Keratinocyte (primary cell): ENCODE measurements at places on chromosomes 12 and 14. TPM values are rescaled to one million over a fixed set of nuclear protein-coding genes. Genes with fewer than 3 reads are reported as not detected.

The CLSTN3 gene
- 12.8 to 21.6 TPM (median 15.2 TPM) in 3 replicates for polyA plus RNA-seq

The SNRNP35 gene
- 9.2 to 17.1 TPM (median 15.2 TPM) in 3 replicates for polyA plus RNA-seq

The PIWIL1 gene
- 0.01 to 0.13 TPM (median 0.09 TPM) in 3 replicates for polyA plus RNA-seq

The RIPK3 gene
- polyA plus RNA-seq, result 7.3 to 10.7 TPM (median 8.0 TPM) in 3 replicates

The RAPGEF3 gene
- 4.1 to 5.7 TPM (median 5.1 TPM) in 3 replicates for polyA plus RNA-seq

The CCDC198 gene
- polyA plus RNA-seq, result not detected in 3 replicates

The TCL1B gene
- polyA plus RNA-seq, result not detected in 3 replicates

The ACRBP gene
- 0.07 to 0.21 TPM (median 0.09 TPM) in 3 replicates for polyA plus RNA-seq

The LHX5 gene
- polyA plus RNA-seq, result 0.04 to 0.10 TPM (median 0.06 TPM) in 3 replicates

The RFX4 gene
- not detected in 3 replicates for polyA plus RNA-seq

The CYP27B1 gene
- 19.0 to 40.5 TPM (median 33.6 TPM) in 3 replicates for polyA plus RNA-seq

GRCh38 chr12:67558775-67559174, 89.8 kb upstream of the DYRK2 start:
- no peak for DNase-seq

- DNase-seq, result no peak
Observed at GRCh38 chr14:34231626-34232025, 230.4 kb downstream of the SPTSSA start.

- DNase-seq, result no peak
Observed at GRCh38 chr14:52910572-52910971, 40.3 kb downstream of the FERMT2 start.

DNA sequence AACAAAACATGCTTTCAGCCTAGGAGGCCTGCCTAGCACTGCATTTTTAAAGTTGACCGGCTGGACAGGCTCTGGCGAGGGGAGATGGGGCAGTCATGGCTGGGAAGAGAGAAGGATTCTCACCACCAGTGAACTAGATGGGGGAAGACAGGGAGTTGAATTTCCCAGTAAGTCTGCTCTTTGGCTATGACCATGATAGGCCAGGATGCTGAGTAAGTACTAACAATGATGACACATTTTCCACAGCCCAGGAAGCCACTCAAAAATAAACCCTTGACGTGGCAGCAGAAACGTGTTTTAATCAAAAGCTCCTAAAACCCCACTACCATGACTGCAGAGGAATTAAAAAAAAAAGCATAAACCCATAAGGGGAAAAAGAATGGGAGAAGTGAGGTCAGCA, 19.0 kb downstream of the KCTD10 start:
- DNase-seq, result no peak

- DNase-seq, result no peak
Observed at GRCh38 chr12:105418821-105419291, 88.4 kb downstream of the C12orf75 start.

DNA sequence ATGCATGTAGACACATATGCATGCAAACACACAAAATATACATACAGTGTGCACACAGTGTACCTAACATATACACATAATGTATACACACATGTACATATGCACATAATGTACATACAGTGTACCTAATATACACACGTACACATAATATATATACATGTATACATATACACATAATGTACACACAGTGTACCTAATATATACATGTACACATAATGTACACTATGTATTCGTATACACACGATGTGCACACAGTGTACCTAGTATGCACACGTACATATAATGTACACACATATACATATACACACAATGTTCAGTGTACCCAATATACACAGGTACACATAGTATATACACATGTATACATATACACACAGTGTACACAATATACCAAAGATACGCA, 70.0 kb downstream of the DNAH10 start:
- no peak for DNase-seq

DNA sequence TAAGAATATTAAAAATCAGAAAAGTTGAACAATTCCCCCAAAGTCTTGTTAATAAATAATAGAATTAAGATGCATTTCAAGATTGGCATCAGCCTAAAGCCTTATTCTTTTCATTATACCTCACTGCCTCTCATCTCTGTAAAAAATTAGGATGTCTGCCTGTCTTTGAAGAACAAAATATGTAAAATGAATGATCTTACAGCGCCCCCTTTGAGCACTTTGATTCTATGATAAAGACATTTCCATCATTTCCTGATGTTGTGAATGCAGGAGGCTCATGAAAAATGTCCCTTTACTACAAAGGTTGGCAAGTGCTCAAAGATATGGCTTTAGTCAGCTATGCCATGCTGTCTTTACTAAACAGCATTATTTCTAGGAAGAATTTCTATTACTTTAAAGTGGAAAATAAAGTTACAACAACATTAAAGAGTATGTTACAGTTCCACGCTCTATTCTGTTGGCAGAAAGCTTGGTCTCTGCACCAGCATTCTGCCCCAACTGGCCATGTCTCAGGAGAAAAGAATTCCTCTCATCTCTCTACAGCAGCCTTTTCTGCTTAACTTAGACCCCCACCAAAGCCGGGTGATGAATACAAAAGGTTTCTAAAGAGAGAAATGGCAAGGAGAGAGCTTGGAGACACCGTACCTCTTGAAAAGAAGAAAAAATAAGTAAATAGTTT, 95.1 kb downstream of the LLPH start:
- DNase-seq, result no peak

- DNase-seq, result no peak
Observed at GRCh38 chr12:29245246-29245645, 96.2 kb downstream of the FAR2 start.

DNA sequence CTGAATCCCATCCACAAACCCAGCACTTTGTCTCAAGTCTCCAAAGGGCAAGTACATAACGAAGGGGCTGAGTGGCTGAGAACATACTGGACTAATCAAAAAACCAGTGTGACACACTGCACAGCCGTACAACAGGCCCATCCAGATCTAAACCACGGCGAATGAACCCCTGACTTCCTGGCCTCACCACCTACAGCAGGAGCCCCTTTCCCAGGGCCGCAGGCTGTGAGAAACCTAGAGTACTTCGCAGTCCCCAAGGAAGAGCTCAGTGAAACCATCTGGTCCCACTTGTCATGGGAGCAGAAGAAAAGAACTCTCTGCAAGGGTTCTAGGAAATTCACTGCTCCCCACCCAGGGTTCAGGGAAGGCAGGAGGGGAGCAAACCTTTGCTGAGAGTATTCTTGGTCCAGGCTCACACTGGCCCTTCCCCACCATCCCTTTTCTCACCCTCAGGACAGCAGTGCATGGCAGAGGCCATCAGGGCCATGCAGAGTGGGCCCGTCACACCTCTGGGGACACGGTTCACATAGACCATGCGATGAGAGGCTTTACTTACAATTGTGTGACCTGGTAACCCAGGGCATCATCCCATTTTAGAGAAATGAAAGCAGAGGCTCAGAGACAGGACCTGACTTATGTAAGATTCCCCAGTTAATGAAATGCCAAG, 192.8 kb downstream of the BCL11B start:
- no peak for DNase-seq

DNA sequence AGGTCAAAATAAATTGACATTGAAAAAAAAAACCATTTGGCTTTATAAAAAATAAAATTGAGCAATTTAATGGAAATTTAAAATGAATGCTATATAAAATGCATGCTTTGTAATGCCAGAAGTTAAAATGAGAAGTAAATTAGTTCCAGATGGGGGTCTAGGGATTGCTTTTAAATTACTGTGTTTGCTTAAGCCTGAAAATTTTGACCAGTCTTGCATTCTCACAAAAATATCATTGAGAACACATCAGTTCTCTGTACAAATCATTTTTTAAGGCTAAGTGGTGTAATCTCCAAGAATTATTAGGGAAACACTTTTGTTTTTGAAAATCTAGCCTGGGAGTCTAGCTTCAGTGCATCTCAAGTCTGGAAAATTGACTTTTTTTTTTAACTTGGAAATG, 90.7 kb downstream of the RERG start:
- no peak for DNase-seq

DNA sequence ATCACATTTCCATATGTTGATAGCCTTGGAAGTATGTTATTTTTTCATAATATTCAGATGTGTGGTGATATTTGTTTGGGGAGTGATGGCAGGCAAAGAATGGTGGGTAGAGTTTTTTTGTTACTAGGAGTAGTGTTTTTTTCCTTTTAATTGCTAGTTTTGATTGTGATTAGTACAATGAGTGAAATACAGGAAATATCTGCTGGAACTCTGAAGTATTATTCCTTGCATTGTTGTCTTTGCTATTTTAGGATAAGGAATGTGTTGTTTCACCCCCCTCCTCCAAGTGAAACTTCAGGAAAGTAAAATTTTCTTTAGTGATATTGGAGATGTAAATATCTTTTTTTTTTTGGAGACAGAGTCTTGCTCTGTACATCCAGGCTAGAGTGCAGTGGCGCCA, 105.4 kb downstream of the DIP2B start:
- DNase-seq, result no peak

GRCh38 chr12:92007787-92008186, 137.9 kb downstream of the BTG1 start:
- no peak for DNase-seq

GRCh38 chr12:24083838-24084237, 134.4 kb upstream of the SOX5 start:
- no peak for DNase-seq

GRCh38 chr12:75390156-75390898, 562 bp upstream of the GLIPR1L2 start:
- peak; percentile 54 for DNase-seq

GRCh38 chr12:123049398-123050240, 69.1 kb downstream of the ARL6IP4 start:
- no peak for DNase-seq

- DNase-seq, result no peak
Observed at GRCh38 chr14:45819107-45819506, 566.1 kb upstream of the MIS18BP1 start.

DNA sequence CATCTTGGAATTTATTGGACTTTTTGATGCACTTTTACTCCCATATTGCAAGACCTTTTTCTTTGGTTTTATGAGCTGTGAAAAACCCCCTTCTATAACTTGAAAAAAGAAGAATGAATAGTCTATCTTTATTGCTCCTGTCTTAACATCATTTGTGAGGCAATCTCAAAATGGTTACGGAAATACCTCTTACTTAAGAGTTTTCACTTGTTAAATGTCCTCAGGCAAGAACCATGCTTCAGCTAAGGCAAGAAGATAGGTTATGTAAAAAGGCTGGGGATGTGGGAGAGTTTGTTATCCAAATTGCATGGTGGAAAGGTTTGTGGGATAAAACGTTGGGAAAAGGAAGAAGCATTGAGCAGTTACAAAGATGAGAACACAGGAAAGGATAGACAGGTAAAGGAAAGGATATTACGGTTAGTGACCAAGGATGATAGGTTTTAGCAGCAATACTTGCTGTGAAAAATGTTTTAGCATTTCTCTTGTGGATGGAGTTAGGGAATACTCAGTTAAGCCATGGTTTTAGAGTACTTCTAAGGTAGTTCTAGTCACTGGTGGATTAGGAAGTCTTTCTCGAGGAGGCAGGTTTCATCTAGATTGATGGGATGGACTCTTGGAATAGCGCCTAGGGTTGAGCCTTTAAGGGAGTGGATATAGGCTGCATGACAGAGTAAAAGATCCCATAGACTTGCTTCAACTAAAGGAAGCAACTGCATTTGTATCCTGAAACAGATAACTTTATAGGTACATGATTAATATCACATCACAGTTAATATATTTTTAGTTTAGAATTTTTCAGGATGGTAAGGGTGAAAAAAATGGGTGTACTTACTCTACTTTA, 30.3 kb downstream of the MDM2 start:
- no peak for DNase-seq

GRCh38 chr14:22606380-22606779, 8.3 kb downstream of the ABHD4 start:
- DNase-seq, result no peak

GRCh38 chr14:67387195-67387594, 24.8 kb downstream of the PLEK2 start:
- DNase-seq, result no peak

GRCh38 chr12:7075939-7076338, 15.4 kb downstream of the C1S start:
- no peak for DNase-seq

GRCh38 chr14:95993768-95994592, 45.2 kb upstream of the C14orf132 start:
- no peak for DNase-seq

GRCh38 chr12:130873825-130874224, 2.0 kb downstream of the RAN start:
- no peak for DNase-seq

DNA sequence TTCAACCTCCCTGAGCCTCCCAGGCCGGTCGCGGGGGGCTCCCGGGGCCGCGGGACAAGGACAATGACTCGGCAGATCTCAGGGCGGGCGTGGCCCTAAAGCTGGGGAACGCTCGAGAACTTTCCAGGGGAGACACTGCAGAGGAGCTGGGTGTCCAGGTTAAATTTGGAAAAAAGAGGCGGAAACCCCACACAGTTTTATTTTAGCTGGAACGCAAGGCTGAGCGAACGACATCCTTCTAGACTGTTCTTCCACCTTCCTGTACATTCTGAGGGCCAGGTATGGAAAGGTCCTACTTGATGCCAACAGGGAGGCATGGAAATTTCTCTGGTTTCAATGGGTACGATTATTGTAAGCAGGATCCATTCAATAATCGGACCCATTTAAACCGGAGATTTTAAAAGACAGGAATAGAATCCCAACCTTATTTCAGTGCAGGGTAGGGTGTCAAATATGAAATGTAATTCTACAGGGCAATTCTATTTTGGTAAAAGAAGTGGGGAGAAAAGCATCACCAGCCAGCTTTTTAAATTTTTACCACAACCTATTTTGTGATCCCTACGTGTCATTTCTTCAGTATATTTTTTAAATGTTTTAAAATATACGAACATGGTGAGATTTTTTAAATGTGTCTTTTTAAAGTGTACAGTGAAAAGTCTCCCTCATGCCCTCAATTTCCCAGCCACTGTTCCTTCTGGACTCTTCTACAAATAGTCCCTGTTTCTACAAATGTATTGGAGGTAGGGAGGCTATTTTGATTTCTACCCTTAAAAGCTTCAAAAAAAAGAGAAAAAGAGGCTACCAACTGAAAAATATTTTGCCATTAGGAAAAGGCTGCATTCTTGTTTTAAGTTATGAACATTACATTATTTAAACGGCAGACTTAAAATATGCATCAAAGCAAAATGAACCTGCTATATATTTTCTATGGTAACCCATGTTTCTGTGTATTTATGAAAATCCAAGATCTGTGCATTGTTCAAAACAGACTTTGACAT, 1.1 kb upstream of the UBC start:
- DNase-seq, result no peak

DNA sequence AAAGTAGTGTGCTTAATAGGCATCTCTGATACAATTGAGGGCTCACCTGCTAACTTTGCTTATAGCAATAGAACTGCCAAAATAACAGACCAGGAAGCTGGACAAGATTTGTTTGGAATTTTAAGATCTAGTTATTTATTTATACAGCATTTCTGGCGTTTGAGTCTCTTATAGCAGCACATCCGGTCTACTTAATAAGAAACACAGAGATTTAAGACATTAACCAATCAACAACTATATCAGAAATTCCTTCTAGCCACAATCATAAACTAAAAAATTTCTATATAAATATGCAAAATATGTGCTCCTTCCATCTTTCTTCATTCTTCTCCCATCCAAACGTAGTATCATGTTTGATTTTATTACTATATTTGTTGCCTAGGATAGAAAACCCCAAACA, 2.6 kb downstream of the RTN1 start:
- no peak for DNase-seq

- DNase-seq, result no peak
Observed at GRCh38 chr12:62631471-62632410, 165.1 kb downstream of the MON2 start.

- DNase-seq, result no peak
Observed at GRCh38 chr12:119229837-119230236, 51.1 kb downstream of the HSPB8 start.
